ENCODE measurements at places on chromosomes 2 and 18.
A peak's percentile ranks its signal among the peaks of the same experiment; 100 is the strongest.

GRCh38 chr18:24949908-24950307 lies 402.1 kb downstream of the ZNF521 start:
- DNase-seq = no peak

DNA sequence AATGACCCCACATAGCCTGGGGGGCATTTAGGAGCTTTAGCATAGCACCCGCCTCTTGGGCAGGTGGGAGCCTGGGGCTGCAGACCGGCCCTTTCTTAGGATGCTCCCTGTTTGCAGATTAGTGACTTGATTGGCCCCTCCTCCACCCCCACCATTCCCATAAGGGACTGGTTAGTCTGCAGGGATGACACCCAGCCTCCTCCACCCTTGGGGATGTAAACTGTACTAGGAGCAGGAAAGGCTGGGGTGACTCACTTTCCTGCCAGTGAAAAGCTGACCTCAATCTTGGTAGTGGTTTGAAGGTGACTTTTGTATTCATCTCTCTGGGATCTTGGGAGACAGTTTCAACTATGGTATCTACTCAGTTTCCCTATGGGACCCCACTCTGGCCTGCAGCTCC lies 24.2 kb downstream of the CTIF start:
- peak; percentile 65 for DNase-seq

- no peak for DNase-seq
Measured at GRCh38 chr18:49811151-49811938, 2.0 kb downstream of the ACAA2 start.

- DNase-seq = no peak
Measured at GRCh38 chr18:37742436-37742835, 176.8 kb upstream of the CELF4 start.

- DNase-seq = no peak
Measured at GRCh38 chr2:38284971-38285370, 92.1 kb downstream of the ATL2 start.

- no peak for DNase-seq
Measured at GRCh38 chr2:200431996-200432705, 77.7 kb downstream of the KCTD18 start.

DNA sequence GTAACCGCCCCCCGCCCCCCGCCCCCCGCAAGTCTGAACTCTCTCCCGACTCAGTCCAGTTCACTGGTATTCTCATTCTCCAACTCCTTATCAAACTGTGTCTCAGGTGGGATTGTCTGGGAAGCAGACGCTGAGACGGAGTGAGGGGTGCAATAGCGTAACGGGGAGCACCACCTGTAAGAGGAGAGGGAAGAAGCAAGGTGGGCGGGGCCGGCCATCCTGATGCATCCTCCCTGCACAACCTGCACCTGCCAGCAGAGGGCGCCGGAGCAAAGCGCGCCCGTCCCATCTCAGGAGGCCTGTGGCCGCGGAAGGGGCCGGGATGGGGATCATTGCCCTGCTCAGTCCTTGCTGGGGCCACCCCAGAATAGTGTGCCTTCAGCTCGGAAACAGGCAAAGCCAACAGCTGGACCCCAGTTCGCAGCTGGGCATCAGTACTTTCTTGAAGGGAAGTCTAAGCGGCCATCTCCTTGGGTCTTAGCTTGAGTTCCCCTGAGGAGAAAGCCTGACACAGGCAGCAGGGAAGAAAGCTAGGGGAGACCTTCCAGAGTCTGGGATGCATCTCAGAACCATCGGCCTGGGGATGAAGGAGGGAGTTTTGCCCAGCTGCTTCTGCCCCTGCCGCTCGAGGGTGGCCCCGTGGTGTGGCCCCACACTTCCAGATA lies 208.0 kb downstream of the TFCP2L1 start:
- peak; percentile 65 for DNase-seq

- DNase-seq = no peak
Measured at GRCh38 chr2:111705239-111705638, 178.8 kb downstream of the ANAPC1 start.

DNA sequence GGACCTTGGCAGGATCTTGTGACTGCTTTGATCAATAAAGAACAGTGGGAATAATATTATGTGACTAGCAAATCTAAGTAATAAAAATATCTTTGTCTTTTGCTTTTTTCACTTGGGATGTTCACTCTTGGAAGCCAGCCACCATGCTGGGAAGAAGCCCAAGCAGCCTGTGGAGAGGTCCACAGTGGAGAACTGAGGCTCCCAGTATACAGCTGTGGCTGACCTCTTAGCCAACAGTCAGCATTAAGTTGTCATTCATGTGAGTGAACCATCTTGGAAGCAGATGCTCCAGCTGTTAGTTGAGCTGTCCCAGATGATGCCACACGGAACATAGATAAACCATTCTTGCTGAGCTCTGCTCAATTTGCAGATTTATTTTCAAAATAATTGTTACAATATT lies 160.0 kb downstream of the OSR1 start:
- no peak for DNase-seq

GRCh38 chr2:216765761-216766262 lies 70.5 kb upstream of the IGFBP5 start:
- no peak for DNase-seq

GRCh38 chr2:37826611-37827010 lies 98.5 kb upstream of the RMDN2 start:
- DNase-seq = no peak

- DNase-seq = peak; percentile 72
Measured at GRCh38 chr2:62266433-62267038, 70.6 kb downstream of the B3GNT2 start.

DNA sequence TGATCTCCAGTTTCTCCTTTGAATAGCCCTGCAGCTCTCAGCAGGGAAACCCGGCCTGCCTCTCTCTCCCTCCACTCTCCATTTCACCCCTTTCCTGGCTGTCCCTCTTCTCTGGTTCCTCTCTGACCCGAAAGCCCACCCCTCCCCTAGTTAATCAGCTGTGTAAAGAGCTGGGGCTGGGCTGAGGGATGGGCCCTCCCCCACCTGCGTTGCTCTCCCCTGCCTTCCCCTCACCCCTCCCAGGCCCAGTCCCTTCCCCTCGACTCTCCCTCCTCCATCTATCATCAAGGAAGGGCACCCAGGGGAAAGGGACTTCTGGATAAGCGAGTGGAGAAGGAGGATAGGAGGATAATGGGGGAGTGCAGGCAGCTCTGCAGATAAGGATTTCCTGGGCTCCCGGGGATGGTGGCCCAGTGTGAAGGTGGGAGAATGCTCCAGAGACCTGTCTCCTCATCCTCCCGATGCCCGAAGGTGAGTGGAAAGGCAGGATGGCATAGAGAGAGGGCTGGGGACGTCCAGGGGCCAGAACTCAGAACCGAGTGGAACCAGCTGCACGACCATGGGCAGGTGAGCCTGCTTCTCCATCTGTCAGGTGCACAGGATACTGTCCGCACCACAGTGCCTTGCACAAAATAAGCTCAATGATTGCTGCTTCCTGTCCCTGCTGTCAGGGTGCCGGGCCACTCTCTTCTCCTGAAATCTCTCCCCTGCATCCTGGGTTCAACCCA lies 12.0 kb downstream of the SLC30A3 start:
- no peak for DNase-seq

DNA sequence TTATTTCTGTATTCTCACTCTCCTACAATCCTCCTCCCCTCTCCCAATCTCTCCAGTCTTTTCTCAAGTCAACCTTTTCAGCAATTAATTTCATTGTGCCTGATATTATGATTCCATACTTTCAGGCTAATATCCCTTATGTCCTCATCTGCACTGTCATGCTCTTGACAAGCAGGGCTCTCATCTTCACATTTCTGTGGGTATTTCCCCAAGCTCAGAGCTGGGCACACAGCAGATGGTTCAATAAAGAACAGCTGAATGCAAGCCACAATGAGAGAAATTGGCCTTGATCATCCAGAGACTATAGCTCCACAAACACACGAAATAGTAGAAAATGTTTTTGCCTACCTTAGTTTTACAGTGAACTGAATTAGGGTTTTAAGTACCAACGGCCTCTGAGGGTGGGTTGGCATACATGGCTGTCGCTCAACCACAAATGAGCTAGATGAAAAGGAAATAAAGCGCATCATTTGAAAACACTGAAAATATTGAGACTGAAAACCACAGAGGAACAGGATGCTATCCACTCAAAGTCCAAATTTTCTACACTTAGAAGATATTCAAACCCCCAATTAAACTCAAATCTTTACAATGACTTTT lies 47.5 kb upstream of the STAT1 start:
- DNase-seq = no peak

- no peak for DNase-seq
Measured at GRCh38 chr2:104855221-104856085, 1.5 kb downstream of the POU3F3 start.

GRCh38 chr2:113240915-113241911 lies 37.5 kb downstream of the PAX8 start:
- peak; percentile 91 for DNase-seq

- DNase-seq = no peak
Measured at GRCh38 chr2:46369783-46370182, 72.6 kb downstream of the EPAS1 start.

GRCh38 chr2:152456262-152456661 lies 121.3 kb downstream of the FMNL2 start:
- no peak for DNase-seq

GRCh38 chr18:43159926-43160325 lies 44.4 kb upstream of the RIT2 start:
- DNase-seq = no peak

DNA sequence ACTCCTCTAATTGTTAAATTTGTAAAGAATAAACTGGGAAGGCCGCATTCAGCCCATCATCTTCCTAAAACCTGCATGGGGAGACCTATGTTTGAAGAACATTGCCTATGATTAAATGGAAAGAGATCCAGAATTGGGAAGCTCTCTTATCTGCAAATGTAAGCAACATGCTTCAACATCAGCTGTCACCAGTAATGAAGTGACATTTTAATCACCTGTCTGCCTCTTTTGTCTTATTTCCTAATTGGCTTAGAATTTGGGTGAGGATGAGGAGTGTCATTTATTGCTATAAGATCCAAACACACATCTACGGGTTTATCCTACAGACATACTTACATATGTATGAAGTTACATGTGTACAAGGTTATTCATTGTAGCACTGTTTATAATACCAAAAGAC lies 26.0 kb upstream of the SSB start:
- no peak for DNase-seq

GRCh38 chr2:186852508-186852907 lies 3.5 kb upstream of the ZSWIM2 start:
- DNase-seq = no peak

GRCh38 chr2:70480468-70480867 lies 73.2 kb downstream of the TGFA start:
- no peak for DNase-seq

DNA sequence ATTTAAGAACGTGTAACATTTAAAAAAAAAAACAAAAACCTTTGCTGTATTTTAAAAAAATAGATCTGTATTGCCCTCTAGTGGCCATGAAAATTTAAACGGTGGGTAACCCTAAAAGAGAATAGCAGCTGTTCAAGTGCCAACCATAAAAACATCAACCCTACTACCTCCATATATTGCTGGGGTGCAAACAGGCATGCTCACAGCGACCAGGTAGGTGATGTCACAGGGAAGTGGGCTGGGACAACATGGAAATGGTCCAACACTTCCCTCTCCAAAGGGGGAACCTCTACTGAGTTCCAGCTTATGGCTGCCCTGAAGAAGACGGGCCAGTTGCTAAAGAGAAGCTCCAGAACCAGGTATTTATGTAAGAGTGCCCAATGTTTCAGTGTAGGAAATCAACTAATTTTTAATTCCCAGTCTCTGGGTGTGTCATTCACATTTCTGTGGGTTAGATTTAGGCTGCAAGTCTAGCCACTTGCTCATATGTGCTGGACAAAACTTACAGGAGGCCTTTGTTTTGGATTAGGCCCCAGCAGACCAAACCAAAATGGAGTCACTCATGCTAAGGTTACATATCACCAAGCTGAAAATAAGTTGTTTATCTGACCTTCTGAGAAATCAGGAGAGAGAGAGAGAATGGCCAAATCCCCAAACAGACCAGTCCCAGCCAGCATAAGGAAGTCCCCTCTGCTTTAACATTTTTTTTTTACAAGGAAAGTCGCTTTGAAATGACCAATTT lies 54.5 kb downstream of the SKA1 start:
- DNase-seq = peak; percentile 5

DNA sequence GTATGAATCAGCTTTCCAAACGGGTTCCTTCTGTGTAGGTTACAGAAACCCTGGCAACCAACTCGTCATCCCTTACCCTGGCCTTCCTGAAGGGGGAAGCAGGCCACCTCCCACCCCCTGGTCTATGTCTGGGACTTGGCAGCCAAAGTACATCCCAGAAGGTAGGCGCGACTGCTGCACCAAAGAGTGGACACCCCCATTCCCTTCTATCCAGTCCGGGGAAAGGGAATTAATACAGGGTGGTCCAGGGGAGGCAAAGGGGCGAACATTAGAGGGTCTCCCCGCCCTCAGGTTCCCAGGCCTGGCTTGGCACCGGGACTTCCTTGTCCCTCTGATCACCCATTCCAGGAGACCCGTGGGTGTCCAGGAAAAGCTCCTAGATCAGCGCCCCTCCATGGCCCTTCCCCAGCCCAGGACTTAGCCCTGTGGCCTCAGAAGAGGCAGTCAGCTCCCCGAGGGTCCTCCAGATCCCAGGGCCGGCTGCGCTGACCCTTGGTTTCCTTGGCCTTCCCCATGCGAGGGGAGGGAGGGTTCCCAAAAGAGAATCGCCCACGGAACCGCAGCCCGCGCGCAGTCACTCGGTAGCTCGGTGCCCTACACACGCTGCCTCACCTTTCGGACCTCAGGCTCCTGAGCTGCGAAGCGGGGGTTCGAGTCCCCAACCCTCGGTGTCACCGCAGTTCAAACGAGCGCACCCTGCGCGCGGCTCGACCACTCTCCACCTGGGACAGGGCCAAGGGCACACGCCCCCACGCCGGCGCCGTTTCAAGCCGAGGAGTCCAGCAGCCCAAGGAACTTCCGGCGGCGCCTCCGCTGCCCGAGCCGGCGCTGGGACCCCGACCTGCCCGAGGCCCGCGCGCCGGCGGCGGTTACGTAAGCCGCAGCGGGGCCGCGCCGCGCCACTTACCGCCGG lies at the start of gene PER2:
Gene PER2 (minus strand): TSS at position 874 of the 913 bp plus-strand sequence. CDS start 10,674 bp downstream, outside the sequence.
- peak; percentile 57 for DNase-seq

GRCh38 chr2:31523871-31524492 lies 56.8 kb downstream of the SRD5A2 start:
- peak; percentile 46 for DNase-seq

DNA sequence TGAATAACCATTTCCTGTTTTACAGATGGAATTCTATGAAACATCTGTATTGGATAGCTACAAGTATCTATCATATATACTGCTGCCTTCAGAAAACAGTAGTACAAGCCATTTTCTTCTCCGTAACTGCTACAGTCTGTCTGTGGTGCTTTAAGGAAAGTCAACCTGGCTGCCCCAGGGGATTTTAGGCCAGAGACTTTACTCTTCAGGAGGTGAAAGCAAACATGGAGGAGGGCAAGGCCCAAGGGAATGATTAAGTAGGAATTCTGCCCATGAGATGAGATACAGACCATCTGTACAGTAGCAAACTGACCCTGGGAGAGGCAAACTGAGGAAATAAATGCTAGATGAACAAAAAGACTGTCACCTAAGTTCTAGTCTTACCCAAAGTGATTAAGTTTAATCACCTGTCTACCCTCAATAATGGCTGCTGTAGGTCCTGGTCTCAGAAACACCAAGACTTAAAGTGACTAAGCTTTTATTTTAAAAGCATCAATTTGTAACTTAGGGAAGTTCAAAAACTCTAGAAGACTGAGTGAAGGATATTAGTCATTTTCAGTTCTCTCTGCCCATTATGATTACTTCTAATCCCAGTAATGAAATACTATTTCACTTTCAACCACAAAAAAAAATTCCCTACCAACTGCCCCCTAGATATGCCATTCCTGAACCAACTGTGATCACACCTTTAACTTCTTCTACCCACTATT lies 14.8 kb downstream of the MBD2 start:
- DNase-seq = no peak
